ENCODE measurements at places on chromosomes 6 and 20. TPM values are rescaled to one million over a fixed set of nuclear protein-coding genes. Genes with fewer than 3 reads are reported as not detected.
A peak's percentile ranks its signal among the peaks of the same experiment; 100 is the strongest.

DNA sequence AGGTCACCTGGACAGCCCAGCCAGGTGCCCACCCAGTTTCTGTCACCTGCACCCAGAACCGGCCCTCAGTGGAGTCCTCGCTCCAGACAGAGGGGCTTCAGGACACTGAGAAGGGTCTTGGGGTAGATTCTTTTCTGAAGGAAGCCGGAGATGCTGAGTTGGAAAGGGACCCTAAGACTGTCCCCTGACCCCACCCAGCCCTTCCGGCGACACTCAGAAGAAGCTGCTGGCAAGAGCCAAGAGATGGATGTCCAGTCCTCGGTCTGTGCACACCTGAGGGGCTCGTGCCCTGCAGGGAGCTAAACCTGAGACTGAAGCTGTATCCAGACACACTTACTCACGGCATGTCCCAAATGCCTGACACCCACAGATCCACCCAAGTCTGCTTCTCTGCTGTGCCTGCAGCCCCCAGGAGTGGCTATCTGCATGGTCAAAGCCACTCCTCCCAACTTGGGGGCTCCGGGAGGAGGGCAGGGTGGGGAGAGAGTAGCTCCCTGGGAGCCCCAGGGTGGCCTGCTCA, 20.2 kb downstream of the NTSR1 start:
- DNase-seq = peak; percentile 59

DNA sequence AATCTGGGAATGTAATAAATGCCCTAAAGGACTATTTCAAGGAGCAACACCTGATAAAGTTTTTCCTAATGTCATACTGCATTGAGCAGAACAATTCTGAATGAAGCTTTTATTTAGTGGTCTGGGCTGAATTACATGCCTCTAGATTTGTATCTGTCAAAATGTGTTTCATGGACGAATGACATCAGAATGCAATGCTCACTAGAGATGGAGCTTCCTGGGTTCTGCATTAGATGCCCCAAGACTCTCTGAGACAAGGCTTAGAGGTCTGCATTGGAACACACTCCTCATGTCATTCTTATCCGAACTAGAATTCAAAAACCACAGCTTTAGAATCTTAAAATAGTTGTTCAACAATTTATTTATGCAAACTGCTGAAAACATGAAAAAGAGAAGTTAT, 62.0 kb downstream of the SYNE1 start:
- DNase-seq = no peak

GRCh38 chr6:15343490-15344191, 97.8 kb downstream of the JARID2 start:
- no peak for DNase-seq

DNA sequence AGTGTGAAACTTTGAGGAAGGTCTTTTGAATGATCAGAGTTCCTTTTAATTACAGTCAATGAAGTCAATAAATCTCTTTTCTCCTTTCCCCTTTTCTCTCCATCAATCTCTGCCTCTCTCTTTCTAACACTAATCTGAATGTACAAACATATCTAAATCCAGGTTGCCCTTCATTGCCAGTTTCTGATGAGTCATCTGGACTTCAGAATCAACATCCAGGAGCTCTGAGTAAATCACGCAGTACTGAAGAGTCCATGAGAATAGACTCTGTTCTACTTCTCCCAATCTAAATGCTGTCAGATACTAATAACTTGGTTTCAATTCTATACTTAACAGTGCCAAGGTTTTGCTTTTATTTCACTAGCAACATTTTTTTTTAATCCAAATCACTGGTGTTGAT, 238.7 kb upstream of the THEMIS start:
- no peak for DNase-seq

GRCh38 chr6:72554761-72555221, 67.1 kb upstream of the KCNQ5 start:
- no peak for DNase-seq

DNA sequence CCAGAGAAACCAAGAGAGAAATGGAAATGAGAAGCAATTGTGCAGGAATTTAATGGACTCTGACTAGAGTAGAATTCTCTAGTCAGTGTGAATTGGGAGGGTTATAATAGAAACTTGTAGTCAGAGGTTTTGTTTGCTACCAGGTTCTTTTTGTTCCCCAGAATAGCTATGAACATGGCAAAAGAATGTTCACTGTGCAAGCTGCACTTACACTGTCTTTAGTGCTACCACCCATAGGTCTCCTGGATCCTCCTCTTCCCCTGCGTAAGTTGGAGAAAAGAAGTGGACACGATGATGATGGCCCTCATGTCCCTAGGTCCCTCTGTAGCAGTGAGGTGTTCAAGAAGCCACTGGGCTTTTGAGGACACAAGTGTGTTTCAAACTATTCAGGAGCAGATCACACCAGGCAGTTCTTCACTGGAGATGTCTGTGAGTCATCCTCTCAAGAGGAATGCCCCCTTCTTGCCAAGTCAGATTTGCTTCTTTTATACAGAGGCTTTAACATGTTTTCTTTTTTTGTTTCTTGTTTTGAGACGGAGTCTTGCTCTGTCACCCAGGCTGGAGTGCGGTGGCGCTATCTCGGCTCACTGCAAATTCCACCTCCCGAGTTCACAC, 47.6 kb upstream of the SMIM8 start:
- no peak for DNase-seq

PDE7B gene
- 6.3 TPM for total RNA-seq

LPA gene
- total RNA-seq = not detected

Data from sigmoid colon (tissue), 7 donors.